NCI-H2029 treated with DMSO at 0.1 percent for 48 hours (cell line): ENCODE measurements at places on chromosomes 13 and 19.
A peak's percentile ranks its signal among the peaks of the same experiment; 100 is the strongest.

DNA sequence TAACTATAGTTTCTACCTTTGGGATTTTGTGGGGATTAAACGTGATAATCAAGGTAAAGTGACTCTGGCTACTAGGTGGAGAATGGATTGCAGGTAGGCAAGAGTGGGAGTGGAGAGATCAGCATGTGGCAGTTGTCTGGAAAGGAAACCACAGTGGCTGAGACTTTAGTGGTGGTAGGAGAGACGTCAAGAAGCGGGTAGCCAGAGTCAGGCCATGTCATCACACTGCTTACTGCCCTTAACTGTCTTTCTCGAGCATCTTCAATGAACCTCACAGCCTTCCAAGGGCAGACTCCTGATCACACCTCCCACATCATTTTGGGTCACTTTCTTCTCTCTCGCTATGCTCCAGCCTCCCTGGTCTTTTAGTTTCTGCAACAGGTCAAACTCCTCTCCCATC lies 28.6 kb upstream of the MBNL2 start:
- no peak for DNase-seq

DNA sequence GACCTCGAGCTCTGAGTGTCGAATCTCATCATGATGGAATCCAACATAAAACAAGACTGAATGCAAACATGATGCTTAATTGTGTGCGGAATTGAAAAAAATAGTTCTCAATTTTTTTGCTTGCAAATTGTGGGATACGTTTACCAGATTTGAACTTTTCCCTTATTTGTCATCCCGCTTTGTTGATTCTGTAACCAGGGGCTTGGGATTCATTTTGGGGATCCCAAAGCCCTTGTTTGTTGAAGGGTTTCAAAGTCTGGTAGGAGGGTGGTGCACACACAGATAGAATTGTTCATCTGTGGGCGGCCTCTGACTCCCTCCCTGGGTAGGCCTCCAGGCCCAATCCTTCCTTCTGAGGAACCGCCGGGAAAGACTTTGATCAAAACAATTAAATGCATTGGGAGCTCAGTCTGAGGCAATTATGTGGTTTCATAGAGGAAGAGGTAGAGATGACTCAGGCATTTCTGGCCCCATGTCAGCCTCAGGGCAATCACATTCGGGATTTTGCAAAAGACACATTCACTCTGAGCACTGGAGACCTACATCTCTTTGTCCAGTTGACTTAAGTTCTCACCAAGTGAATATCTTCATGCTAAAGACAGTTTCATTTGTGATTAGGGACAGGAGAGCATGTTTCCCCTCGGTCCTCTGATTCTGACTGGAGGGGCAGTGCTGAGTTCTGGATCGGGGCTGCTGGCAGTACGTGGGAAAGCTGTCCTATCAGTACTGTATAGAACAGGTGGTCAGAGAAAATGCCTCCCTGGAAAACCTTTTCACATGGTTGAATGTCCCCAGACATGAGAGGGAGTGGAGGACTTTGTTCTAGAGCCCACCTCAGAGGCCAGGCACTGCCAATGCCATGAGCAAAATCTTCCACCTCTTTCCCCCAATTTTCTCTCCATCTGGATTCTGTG lies 27.8 kb upstream of the IGFL4 start:
- DNase-seq, result no peak

- no peak for DNase-seq
Measured at GRCh38 chr19:11164879-11165406, 9.4 kb upstream of the SPC24 start.

- DNase-seq, result no peak
Measured at GRCh38 chr19:8017808-8018207, 12.4 kb upstream of the ELAVL1 start.

- no peak for DNase-seq
Measured at GRCh38 chr19:40688309-40688708, 2.1 kb downstream of the NUMBL start.

DNA sequence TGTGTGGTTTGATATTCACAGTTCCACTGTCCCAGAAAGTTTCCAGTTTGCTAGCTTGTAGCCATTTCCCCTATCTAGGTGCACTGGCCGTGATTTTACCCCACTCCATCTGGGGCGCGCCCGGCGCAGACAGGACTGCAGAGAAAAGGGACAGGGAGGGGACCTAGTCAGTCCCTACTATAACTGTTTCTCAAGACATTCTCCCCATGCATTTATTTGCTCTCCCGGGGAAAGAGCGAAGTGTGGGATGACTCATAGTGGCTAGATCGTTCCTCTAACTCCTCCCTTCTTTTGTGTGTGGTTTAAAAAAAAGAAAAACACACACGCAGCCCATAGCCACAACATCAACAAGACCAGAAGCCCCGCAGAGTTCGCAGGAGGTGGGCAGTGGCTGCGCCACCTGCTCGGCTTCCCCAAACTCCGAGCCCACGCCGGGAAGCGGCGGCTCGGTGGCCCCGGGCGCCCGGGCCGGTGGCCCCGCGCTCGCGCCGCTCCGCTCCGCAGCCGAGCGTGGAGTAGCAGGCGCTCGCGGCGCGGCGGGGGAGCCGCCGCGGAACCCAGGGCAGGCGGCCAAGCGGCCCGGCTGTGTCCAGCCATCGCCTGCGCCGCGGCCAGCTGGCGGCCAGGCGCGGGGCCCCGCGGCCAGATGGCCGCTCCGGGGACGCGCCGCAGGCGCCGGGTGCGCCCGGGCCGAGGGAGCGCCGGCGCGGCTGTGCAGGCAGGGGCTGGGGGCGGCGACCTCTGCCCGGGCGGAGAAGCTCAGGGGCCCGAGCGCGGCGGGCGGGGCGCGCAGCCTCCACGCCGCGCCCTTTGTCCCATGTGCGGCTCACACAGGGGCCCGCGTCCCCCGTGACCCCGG lies 653 bp downstream of the TMTC4 start:
- no peak for DNase-seq

GRCh38 chr13:35549481-35549880 lies 73.0 kb upstream of the MAB21L1 start:
- DNase-seq, result no peak

DNA sequence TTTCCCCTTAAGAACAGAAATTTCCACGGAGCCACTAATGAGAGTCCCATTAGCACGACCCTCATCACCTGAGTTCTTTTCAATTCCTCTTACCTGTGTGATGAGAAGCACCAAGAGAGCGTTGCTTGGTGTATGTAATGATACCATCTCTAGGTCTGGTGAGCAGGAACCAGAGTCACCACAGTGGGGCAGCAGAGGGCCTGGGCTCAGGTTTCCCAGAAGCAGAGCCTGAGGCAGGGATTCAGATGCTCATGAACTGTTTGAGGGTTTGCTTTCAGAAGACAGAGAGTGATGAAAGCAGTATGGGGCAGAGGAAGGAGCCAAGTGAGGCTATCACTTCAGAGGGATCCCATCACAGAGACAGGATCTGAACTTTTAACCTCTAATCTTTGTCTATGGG lies 3.1 kb upstream of the PTPRH start:
- DNase-seq, result no peak

DNA sequence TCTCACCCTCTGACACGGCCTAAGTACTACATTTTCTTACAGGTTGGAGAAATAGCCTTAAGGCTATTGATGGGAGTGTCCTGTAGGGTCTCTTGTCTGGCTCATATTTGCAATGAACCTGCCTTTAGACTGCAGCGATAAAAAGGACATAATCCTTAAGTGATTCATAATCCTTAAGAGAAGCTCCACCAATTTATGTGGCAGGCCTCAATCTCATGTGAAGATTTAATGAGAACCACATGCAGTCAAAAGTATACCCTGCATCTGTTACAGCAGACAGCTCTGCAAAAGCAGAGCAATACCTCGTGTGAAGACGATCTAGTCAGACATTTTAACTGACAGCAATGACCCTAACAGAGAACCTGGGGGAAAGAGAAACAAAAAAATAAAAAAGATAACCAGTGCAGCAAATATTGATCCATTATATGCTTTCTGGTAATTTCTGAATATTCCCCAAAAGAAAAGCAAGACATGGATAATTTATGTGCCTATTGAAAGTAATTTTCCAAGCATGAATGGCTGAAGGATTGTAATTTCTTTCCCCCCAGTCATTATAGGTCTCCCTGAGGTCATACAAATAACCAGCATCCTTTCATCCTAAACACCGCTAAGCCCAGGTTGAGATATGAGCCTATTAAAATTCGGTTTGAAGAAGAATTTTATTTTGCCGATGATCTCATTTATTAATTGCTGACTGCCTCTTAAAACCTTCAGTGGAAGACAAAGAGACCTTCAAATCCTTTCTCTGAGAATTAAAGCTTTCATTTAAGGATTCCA lies 321.8 kb upstream of the NBEA start:
- no peak for DNase-seq

DNA sequence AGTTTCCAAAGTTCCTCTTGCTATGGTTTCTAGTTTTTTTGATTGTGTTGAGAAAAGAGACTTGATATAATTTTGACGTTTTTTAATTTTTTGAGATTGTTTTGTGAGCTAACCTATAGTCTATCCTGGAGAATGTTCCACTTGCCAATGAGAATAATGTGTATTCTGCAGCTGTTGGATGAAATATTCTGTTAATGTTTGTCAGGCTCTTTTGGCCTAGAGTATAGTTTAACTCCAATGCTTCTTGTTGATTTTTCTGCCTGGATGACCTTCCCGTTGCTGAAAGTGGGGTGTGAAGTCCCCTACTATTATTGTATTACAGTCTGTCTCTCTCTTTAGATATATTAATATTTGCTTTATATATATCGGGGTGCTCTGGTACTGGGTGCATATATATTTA lies 40.0 kb downstream of the RASA3 start:
- no peak for DNase-seq

DNA sequence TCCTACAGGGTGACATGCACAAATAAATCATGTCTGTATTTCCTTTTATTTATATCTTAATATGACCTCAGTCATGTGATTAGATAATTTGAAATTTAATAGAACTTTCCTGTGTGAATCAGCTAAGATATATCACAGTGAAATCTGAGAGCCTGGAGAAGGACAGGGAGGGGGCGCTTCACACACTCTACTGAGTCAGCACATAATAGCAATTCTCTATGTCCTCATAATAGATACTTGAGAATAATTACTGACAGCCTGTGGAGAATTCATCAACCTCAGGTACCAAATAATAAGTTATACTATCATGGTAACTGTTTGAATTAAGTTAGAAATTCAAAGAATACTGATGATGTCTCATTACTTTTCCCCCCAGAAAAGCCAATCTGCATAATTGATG lies 98.0 kb upstream of the SLC10A2 start:
- no peak for DNase-seq

DNA sequence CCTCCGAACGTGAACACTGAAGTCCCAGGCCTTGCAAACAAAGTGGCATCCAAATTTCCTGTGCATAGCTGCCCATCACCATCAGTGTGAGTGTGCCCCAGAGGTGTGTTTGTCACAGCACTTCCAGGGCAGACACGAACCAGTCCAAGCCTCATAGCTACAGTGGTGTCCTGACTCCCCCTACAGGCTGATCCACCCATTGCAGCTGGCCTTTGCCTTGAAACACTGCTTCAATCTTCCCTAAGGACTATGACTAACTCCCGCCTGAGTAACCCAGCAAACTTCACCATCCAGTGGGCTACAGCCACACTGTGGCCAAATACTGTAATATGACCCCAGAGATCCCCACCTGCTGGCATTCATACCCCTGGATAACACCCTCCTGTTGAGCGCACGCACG lies 3.9 kb downstream of the ZNF266 start:
- no peak for DNase-seq

GRCh38 chr19:5126498-5127223 lies 157.7 kb downstream of the KDM4B start:
- no peak for DNase-seq

DNA sequence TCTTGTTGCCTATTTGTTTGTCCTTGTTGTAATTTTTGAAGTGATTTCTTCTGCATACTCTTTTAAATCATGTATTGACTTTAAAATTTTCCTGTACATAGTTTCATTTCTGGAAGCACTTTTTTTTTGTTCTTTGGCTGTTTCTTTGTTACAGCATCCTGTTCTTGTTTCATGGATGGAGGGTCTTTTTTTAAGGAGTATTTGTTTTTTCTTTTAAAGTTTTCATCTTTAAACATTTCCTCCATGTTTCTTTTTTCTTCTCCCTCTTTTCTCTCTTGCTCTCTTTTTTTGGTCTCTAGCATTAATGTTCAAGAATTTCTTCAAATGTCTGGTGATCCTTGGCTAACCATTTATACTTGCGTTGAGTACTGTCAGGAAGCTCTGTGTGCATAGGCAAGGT lies 58.8 kb downstream of the URI1 start:
- no peak for DNase-seq

DNA sequence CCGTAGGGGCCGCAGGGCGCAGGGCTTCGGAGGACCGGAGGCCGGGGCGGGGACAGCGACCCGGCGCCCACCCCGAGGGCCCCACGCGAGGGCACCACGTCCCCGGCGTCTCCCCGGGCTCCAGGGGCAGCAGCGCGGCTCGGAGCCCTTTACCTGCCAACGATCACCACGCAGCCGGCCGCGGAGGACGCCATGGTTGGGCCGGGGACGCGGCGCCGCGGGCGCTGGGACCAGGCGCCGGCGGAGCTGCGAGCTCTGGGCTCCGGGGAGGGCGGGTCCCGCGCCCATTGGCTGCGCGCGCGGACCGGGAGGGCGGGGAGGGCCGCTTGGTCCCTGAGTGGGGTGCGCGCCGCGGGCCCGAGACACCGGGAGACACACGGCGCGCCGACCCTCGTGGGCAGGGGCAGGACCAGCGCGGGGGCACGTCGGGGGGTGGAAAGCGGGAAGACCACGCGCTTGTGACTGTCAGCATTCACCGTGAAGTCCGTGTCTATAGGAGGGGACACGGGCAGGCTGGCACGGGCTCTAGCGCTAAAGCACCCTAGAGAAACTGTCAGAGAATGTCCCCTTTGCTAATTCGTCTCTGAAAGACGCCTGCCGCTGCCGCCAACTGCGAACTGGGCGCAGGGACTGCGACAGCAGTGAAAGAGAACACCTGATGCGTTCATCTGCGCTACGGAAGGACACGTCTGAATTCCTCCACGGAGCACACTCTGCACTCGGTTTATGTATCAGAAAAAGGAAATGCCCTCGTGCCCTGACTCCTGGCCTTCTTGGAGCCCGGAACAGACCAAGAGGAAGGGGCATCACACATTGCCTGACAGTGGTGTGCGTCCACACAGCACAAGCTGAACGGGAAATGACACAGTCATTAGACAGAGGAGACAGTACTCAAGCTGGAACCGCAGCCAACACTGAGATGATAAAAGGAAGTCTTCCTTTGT lies at the start of gene CRYL1:
Gene CRYL1 (minus strand): TSS at position 257 of the 944 bp plus-strand sequence. CDS start 63 bp downstream, at position 194.
- DNase-seq, result peak; percentile 29

DNA sequence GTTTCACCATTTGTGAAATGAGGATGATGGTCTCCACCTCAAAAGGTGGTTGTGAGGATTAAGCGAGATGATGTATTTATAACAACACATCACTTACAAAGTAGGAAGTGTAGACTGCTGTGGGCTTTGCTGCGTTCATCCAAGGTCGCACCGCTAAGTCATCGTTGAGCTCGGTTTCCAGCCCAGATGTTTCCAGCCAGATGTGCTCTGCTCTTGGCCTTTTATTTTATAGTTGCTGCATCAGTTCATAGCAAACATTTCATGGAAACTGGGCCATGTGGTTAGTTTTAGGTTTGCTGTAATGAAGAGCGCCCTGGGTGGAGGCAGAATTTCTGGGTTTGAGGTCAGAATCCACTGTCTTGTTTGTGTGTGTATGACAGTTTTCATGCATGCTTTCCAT lies 76.5 kb upstream of the RNF113B start:
- DNase-seq, result no peak
